AG08395 (cell line): ENCODE measurements at places on chromosomes 7 and 10.

DNA sequence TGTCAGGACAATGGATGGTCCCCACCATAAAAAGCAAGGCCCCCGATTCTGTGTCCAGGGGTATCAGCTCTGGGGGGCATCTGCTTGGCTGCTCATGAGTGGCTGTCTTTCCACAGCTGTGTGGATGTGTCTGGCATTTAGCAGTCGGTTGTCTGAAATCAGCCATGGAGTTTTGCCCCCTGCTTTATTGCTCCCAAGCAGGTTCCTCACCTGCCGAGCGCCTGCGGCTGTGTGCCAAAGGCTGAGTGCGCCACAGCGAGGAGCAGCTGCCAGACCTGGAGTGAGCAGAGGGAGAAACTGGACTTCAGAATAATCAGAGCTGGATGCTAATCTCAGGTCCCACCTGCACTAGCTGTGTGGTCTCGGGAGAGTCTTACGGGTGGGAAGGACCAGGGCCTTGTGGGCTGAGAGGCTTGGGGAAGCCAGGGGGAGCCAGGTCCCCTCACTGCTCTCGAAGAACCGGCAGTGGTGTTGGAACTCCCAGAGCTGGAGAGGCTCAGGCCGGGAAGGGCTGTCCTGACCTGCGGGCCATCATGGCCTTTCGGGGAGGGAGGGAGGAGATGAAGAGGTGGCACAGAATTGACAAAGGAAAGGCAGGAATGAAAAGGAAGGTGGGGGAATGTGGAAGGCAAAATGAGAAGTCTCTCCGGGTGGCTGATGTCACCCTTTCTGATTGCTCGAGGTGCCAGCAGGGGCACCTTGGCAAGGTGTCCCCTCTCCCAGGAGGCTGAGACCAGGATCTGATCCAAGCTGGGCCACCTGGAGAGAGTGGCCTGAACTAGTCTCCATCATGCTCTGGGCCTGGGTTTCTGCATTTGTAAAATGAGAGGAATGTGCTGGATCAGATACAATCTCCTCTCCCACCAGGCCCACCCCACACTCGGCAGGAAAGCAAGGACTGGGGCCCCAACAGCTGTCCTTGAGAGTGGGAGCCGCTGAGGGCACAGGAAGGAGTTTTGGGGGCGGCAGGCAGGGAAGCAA is 30.2 kb upstream of the LEP start:
- no peak for DNase-seq

DNA sequence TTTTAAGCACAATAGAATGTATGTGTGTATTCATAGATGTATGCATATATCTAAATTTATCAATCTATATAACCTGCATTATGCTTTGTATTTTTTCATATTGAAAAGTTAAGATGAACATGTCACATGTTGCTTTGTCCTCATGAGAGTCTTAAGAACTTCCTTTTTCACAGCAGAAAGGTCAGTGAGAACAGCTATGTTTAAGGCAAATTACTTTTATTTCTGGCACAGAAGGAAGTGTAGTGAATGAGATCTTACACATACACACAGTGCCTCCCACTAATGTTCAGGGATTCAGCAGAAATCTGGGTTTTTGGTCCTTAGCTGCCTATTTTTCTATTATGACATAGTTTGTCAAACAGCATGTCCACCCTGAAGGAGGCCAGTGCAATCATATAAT is 134.8 kb downstream of the TMEM26 start:
- no peak for DNase-seq

DNA sequence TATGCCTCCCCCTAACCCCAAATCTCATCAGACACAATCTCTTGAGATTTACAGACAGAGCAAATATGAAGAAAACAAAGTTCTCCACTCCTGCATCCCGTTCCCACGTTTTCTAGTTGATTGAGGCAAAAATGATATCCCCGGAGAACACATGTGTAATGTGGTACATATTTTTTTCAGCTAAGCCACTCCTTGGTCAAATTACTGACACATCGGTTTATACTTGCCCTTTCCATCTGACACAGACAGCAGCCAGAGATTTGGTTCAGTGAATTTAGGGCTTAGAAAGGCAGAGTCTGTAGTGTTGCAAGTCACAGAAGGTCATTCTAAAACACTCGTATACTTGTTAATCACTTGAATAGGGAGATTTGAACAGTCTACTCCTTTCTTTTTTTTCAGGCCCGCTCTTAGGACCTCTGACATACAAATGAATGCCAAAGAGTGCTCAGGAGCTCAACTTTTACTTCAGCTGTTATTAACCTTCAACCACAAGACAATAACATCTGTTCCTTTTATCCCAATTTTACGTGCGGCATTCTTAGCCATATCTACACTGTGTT is 1.8 kb upstream of the DDX50 start:
- no peak for DNase-seq

- DNase-seq = no peak
Measured at GRCh38 chr10:76647301-76647700, 990.3 kb downstream of the KCNMA1 start.

- DNase-seq = no peak
Measured at GRCh38 chr10:24168258-24169170, 40.4 kb upstream of the KIAA1217 start.

- DNase-seq = no peak
Measured at GRCh38 chr7:73840715-73841379, 1.5 kb downstream of the METTL27 start.

DNA sequence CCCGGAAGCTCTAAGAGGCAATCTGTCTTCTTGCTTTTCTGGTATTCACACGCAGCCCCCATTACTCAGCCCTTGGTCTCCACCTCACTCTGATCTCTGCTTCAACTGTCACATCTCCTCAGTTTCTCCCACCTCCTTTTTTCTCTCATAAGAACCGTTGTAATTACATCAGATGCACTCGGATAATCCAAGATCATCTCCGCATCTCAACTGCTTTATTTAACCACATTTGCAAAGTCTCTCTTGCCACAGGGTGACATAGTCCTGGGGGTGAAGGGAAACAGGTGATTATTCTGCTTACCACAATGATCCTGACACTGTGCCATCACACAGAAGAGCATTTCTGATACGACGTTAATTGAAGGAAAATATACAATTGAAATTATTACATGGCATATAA is 79.9 kb downstream of the HACD1 start:
- no peak for DNase-seq

- no peak for DNase-seq
Measured at GRCh38 chr7:106777674-106778299, 87.3 kb upstream of the PIK3CG start.

GRCh38 chr10:4003348-4003973 is 218.5 kb upstream of the KLF6 start:
- no peak for DNase-seq

DNA sequence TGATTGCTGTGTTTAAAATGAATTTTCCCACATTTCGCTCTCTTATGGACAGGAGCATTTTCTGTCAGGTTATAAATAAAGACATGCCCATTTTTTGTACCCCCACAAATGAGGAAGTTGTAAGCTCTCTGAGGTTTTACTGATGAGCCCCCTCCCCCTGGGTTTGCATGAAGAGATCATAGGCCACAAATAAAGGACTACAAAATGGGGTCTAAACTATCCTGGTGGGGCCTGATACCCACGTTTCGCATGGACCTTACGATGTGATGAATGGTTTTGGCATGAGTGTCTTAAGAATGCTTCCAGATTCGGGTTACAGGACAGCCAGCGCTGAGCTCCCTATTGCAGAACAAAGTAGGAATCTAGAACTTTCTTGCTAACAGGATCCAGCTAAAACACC is 5.8 kb downstream of the IKZF1 start:
- no peak for DNase-seq

DNA sequence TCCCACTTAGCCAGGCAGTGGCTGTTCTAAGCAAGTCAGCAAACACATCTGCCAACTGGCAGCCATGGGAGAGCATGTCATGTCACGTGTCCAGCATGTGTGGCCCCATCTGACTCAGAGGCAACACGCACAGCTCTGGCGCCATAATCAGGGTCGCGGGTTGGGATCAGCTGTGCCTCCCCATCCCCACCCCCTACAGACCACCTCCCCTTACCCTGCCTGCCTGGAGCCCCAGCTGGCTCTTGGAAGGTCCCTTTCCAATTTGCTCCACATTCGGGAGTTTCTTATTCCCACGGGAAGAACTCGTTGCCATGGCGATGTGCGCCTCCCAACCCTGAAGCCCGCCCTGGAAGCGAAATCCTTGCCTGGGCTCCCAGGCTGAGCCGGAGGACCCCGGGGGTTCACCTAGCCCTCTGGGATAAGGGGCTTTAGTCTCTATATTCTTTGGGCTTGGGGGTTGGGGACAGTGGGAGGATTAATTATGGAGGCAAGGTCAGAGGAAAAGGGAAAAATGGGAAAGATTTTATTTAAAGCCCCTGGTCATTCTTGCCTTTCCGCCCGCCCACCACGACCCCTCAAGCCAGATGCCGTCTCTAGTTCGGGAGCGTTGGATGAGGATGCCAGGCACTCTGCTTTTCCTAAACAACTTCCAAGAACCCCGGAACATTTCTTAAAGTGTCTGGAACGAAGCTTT is 283.7 kb downstream of the ZEB1 start:
- DNase-seq = peak; percentile 85

GRCh38 chr10:70832852-70833528 is 17.2 kb downstream of the SGPL1 start:
- peak; percentile 86 for DNase-seq

- DNase-seq = no peak
Measured at GRCh38 chr10:110864662-110865140, 7.0 kb upstream of the PDCD4 start.

DNA sequence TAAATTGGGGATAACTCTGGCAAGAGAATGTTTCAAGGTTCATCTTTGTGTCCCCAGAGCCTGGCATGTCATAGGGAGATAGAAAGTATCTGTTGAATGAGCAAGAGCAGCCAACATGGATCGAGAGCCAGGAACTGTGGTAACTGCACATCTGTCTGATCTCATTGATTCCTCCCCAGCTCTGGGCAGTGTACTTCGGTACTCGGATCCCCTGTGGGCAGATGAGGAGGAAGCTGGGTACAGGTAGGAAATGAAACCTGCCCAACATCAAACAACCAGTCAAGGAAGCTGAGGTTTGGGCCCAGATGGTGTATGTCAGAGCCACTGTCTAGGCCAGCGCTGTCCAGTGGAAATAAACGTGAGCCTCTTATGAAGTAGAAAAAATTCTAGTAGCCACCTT is 76.4 kb downstream of the GRK5 start:
- no peak for DNase-seq

DNA sequence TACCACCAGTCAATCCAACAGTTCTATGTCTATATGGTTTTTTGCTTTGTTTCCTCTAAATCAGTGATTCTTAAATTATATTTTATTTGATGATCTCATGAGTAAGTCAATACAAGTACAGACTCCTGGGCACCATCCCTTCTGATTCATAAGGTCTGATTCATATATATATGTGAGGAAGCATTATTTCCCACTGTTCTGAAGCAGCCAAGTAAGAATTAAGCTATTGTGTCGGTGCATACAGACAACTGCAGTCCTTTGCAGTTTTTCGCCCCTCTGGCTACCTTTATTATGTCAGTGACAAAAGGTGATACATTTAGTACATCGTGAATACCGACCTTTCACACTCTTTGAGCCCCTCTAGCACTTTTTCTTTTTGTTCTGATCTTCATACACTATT is 1079.6 kb upstream of the C7orf33 start:
- DNase-seq = peak; percentile 6

- no peak for DNase-seq
Measured at GRCh38 chr10:76624470-76624869, 1013.1 kb downstream of the KCNMA1 start.

DNA sequence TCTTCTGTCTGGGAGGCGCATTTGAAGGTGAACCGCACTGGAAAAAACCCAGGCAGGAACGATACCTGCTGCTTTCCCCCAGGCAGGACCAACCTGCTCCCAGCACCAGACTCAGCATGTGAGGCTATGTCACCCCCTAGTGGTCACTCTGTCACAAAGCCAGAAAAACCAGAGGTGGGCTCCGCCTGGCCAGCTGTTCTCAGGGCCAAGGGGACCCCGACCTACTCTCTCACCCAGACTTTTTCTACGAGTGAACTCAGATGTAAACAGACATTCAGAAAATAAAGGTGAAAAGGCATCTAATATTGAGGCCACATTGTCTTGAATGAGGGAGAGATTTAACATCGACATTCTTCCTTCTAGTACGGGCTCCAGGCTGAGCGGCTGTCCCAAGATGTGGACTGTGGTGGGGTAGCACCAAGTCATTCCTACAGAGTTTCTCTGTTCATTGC is 117.3 kb downstream of the PRKAG2 start:
- DNase-seq = peak; percentile 79

- DNase-seq = no peak
Measured at GRCh38 chr10:36116731-36117130, 474.6 kb upstream of the FZD8 start.

GRCh38 chr7:104137971-104138370 is 69.8 kb downstream of the ORC5 start:
- DNase-seq = peak; percentile 70

DNA sequence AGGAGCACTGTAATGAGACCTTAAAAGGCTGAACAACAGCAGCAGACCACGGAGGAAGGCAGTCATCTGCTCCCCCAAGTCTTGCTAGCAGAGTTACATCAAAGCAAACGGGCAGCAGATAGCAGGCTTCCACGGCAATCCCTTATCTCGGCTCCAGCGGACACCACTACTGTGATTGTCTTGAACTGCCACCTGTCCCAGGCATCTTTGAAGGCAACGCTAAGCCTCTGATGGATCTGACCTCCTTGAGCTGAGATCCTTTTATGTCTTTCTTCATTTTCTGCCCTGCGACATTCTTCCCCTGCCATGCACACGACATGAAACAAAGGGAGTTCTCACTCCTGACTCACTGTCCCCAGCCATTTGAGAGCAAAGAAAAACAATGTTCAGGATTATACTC is 111.7 kb downstream of the GLI3 start:
- no peak for DNase-seq

DNA sequence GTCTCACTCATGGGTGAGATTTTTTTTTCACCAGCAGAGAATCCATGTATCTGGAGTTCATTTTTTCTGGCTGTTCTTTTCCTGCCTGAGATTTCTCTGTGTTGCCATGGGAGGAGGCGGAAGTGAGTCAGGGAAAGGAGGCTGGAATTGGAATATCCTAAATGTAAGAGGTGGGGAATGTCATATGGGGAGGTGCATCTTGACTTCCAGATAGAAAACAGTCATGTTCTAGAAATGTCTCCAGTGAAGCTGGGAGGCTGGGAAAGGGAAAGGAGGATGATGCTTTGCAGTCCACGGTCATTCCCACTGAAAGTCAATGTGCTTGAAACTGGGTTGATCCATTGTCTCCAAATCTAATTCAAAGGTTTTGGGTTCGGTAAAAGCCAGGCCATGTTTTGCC is 39.7 kb upstream of the HPS1 start:
- DNase-seq = peak; percentile 87

- peak; percentile 55 for DNase-seq
Measured at GRCh38 chr10:117597216-117597615, 54.7 kb downstream of the EMX2 start.

- no peak for DNase-seq
Measured at GRCh38 chr10:32373496-32373895, 26.5 kb upstream of the EPC1 start.

GRCh38 chr10:4707221-4707620 is 118.8 kb upstream of the AKR1E2 start:
- DNase-seq = no peak

- DNase-seq = no peak
Measured at GRCh38 chr7:74048999-74049599, 21.1 kb downstream of the ELN start.

GRCh38 chr7:646951-647350 is 79.5 kb upstream of the DNAAF5 start:
- DNase-seq = no peak
